ENCODE measurements at places on chromosomes 1 and 21. TPM values are rescaled to one million over a fixed set of nuclear protein-coding genes. Genes with fewer than 3 reads are reported as not detected.
A peak's percentile ranks its signal among the peaks of the same experiment; 100 is the strongest.

Gene CD46
- total RNA-seq: 44.1 TPM

- H3K4me1 ChIP-seq: no peaks in the 10 kb centered on the region
- H3K4me3 ChIP-seq: no peak overlapping the region
- no peak for DNase-seq
- H3K27ac ChIP-seq: no peak overlapping the region
Observed at GRCh38 chr1:41712695-41713094, 206.0 kb downstream of the HIVEP3 start.

- no peak for DNase-seq
- no peak overlapping the region for H3K27ac ChIP-seq
- H3K27me3 ChIP-seq: no peaks in the 10 kb centered on the region
- no peak overlapping the region for H3K4me3 ChIP-seq
- no peaks in the 10 kb centered on the region for H3K4me1 ChIP-seq
Observed at GRCh38 chr1:245094954-245095353, 59.8 kb upstream of the KIF26B start.

Gene MYOG
- 171 TPM for total RNA-seq

Gene FAM72C
- not detected for total RNA-seq

Gene ACTL8
- total RNA-seq: not detected

Gene RBM34
- 76.3 TPM for total RNA-seq

GRCh38 chr1:91133248-91133647 is 111.4 kb upstream of the ZNF644 start:
- H3K36me3 ChIP-seq: no peaks in the 10 kb centered on the region
- no peak for DNase-seq
- no peak overlapping the region for H3K4me3 ChIP-seq
- no peak overlapping the region for H3K27ac ChIP-seq

Gene WDR64
- total RNA-seq: not detected

DNA sequence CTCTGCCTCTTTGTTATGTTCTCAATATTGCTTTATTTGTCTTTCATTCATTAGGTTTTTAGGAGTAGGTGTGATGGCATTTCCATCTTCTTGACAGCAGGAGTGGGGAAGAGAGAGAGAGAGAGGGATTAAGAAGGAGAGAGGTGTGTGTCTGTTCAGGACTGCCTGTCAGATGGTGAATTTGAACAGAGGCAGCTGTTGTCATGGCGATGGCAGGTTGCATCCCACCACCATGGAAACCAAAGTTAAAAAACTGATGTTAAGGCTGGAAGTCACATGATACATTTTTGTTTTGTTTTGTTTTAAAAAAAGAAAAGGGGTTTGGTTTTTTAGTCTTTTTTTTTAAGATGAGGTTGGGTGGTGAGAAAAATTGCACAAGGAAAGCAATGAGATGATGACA is 18.3 kb downstream of the CACNA1E start:
- no peak overlapping the region for H3K4me3 ChIP-seq
- no peaks in the 10 kb centered on the region for H3K4me1 ChIP-seq
- no peaks in the 10 kb centered on the region for H3K36me3 ChIP-seq
- no peak for DNase-seq
- H3K27ac ChIP-seq: no peak overlapping the region
- peaks cover 2% of the 10 kb centered on the region for H3K27me3 ChIP-seq

DNA sequence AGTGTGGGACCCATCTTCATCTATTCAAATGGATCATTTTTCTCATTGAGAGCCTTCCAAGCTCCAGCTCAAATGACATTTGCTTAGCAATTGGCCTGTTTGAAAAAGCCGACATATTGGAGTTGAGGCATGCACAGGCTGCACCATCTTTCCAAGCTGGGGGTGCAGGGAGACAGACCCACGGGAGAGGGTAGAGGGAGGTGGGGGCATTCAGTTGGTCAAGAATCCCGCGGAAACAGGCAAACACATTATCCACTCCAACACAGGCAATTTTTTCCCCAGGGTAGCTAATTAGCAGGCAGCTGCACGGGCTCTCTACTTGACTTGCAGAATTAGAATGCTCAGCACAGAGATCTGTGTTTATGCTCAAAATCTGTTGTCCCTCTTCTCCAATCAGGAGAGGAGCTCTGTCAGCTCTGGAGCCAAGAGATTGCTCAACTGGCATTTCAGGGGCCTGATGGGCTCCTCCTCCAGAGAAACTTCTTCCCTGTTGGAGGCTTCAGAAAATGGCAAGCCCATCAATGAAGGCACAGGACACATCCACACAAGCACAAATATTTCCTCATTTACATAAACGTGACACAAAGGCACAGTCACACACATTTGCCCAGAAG is 267.8 kb downstream of the FOXD2 start:
- H3K27me3 ChIP-seq: peaks cover 53% of the 10 kb centered on the region
- peaks cover 11% of the 10 kb centered on the region for H3K4me1 ChIP-seq
- H3K36me3 ChIP-seq: no peaks in the 10 kb centered on the region
- H3K27ac ChIP-seq: no peak overlapping the region
- no peak for DNase-seq
- no peak overlapping the region for H3K4me3 ChIP-seq

Gene NLRP3
- 0.27 TPM for total RNA-seq

Gene MTARC2
- 8.8 TPM for total RNA-seq

Gene MYOC
- total RNA-seq: 3.3 TPM

Gene RHBDL2
- not detected for total RNA-seq

DNA sequence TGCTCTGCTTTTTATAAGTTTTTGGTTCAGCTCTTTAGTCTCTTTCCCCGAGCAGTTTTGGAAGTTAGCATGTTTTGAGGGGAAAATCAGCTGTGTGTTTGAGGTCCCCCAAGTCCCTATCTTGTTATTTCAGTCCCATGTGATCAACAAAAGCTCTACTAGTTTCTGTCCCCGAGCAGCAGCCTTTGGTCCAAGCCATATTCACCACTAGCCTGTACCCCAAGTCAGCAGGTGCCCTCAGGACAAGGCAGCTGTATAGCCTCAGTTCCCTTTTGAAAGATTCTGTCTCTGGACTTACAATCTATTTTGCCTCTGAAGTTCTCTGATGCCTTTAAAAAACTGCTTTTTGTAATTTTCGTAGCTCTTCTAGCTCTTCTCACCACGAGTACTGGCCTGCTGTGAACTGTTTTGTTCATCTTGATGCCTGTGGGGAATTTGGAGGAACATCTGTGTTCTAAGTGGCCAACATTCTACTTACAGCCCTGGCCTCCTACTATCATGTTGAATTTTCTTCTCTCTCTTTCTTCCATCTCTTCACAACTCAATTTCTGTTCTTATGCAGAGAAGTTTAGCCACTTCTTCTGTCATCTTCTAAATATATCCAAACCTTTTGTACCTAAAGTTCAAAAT is 16.7 kb downstream of the UAP1 start:
- H3K4me3 ChIP-seq: no peak overlapping the region
- peaks cover 35% of the 10 kb centered on the region for H3K36me3 ChIP-seq
- no peak overlapping the region for H3K27ac ChIP-seq
- H3K4me1 ChIP-seq: peaks cover 14% of the 10 kb centered on the region
- no peaks in the 10 kb centered on the region for H3K27me3 ChIP-seq

Gene RIIAD1
- 5.2 TPM for total RNA-seq

Gene CFHR3
- not detected for total RNA-seq

GRCh38 chr1:6012529-6013318 is 20.5 kb upstream of the NPHP4 start:
- no peaks in the 10 kb centered on the region for H3K27me3 ChIP-seq
- peak; percentile 25 for DNase-seq
- H3K27ac ChIP-seq: no peak overlapping the region
- no peak overlapping the region for H3K4me3 ChIP-seq
- H3K4me1 ChIP-seq: no peaks in the 10 kb centered on the region

DNA sequence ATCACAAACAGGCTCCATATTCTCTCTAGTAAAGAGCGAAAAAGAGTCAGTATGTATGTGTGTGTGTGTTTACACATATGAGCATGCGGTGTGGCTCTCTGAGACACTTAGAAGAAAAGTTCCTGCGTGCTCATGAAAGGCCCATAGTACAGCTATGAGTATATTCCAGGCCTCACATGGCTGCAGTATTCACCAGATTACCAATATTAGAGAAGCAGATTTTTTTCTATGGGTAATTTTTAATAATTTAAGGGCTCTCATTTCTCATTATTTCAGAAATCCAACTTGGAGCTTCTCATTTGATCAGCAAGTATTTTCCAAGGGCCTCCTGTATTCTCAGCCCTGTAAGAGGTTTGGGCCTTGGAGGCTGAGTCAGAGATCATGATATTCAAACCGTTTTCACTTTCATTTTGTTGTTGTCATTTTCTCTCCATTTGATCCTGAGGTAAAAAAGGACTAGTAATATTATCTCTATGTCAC is 232.9 kb upstream of the SGIP1 start:
- peak overlapping the region; percentile 83 for H3K27ac ChIP-seq
- DNase-seq: no peak
- H3K27me3 ChIP-seq: no peaks in the 10 kb centered on the region
- H3K4me3 ChIP-seq: peak overlapping the region; percentile 56

DNA sequence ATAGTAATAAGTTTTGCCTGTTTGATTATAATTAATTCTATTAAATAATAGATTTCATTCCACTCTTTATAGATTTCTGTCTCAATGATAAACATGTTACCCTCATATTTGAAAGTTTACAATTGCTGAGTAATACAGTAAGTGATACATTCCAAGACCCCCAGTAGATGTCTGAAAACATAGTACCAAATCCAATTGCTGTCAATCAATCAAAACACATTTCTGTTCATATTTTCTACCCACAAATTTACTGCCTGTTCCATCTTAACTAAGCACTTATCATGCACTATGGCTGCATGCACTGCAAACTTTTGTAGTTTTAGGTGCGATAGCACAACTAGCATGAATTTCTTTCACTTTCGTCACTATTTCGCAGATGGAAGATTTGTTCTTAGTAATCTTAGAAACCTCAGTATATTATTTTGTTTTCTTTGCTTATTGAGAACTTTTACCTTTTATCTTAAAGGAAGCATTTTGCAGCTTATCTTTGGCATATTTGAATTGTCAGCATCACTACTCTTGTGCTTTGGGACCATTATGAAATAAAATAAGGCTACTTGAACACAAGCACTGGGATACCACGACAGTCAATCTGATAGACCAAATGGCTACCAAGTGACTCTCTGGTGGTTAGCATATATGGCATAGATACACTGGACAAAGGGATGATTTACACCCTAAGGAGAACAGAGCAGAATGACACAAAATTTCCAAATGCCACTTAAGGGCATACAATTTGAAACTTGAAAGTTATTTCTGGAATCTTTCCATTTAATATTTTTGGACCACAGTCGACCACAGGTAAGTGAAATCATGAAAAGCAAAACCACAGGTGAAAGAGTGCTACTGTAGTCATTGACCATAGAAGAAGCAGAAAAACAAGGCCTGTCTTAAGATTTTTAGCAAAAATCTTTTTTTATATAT is 67.6 kb downstream of the RGS13 start:
- DNase-seq: no peak
- H3K36me3 ChIP-seq: no peaks in the 10 kb centered on the region
- H3K27me3 ChIP-seq: no peaks in the 10 kb centered on the region
- no peak overlapping the region for H3K4me3 ChIP-seq
- no peak overlapping the region for H3K27ac ChIP-seq

DNA sequence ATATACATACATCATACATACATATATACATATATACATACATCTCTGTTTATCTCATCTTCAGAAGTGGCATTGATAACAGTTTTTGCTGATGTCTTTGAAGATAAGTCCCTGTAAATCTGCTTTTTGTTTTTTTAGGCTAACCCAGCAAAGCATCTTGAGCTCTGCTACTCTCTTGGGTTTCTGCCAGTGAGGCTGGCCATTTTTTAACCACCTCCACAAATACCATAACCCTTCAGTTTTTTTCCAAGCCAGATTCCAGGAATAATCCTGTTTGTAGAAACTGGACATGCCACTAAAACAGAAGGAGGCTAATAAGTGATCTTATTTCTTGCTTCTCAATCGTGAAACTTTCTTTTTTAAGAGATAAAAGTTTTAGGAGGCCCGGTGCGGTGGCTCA is 21.6 kb downstream of the SDHC start:
- no peaks in the 10 kb centered on the region for H3K27me3 ChIP-seq
- no peak overlapping the region for H3K4me3 ChIP-seq
- H3K4me1 ChIP-seq: no peaks in the 10 kb centered on the region
- DNase-seq: no peak
- no peak overlapping the region for H3K27ac ChIP-seq
- H3K36me3 ChIP-seq: peaks cover 9% of the 10 kb centered on the region

DNA sequence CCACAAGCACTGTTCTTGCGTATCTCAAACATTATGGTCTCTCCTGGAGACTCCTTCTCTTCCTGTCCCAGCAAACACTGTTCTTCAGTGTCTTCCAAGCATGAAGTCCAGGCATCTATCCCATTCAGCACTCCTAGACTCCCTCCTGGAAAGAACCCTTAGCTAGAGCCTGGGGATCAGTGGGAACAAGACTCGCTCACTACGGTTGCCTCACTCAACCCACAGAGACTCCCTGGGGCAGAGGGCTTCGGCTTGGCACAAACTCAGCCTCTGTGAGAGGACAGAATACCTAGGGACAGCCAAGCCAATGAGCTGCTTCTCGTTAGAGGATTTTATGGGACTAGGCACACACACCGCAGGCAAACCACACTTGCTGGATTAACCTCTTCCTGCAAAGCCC is 86.5 kb upstream of the IPO9 start:
- no peaks in the 10 kb centered on the region for H3K27me3 ChIP-seq
- H3K36me3 ChIP-seq: no peaks in the 10 kb centered on the region
- peak; percentile 39 for DNase-seq
- no peak overlapping the region for H3K4me3 ChIP-seq

GRCh38 chr1:209042413-209042812 is 541.1 kb upstream of the CAMK1G start:
- no peaks in the 10 kb centered on the region for H3K36me3 ChIP-seq
- DNase-seq: no peak
- no peak overlapping the region for H3K4me3 ChIP-seq
- no peaks in the 10 kb centered on the region for H3K27me3 ChIP-seq
- H3K4me1 ChIP-seq: no peaks in the 10 kb centered on the region

GRCh38 chr1:165490175-165490574 is 45.2 kb upstream of the RXRG start:
- no peak overlapping the region for H3K4me3 ChIP-seq
- peak; percentile 21 for DNase-seq
- no peak overlapping the region for H3K27ac ChIP-seq
- H3K36me3 ChIP-seq: no peaks in the 10 kb centered on the region

DNA sequence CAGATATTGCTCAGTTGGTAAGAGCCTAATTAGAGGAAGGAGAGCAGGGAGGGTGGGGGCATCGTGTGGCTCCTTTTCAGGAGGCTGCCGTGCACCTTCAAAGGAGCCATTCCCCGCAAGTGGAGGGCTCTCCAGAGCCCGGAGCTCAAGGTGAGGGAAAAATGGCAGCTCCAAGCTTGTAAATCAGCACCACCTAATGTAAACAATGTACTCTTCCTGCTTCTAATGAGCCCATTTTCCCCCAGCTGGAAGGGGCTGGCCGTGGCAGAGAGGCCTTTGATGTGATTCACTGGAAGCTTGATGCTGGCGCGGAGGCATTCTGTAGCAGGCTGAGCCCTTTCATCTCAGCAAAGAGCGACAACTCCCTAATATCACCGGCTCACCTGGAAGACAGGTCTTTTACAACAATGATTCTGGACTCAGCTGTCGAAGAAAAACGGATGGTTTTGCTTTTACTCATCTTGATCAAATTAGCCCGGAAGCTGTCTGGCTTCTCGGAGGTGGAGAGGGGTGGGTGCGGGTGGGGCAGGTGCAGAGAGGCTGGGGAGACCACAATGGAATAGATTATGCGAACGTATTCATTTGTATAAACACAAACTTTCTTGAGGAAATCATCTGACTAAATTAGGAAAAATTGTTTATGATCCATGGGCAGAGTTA is 112.5 kb downstream of the RRAGC start:
- no peaks in the 10 kb centered on the region for H3K4me1 ChIP-seq
- DNase-seq: no peak
- no peaks in the 10 kb centered on the region for H3K36me3 ChIP-seq
- peaks cover 9% of the 10 kb centered on the region for H3K27me3 ChIP-seq

- peak overlapping the region; percentile 99 for H3K27ac ChIP-seq
- H3K4me3 ChIP-seq: peak overlapping the region; percentile 98
- peaks cover 91% of the 10 kb centered on the region for H3K4me1 ChIP-seq
Observed at GRCh38 chr1:156491151-156491949, 9.2 kb downstream of the MEF2D start.

Measured in psoas muscle (tissue), 8 donors.